Motor neuron (in vitro differentiated cells): ENCODE measurements at places on chromosomes 2 and 18.
A peak's percentile ranks its signal among the peaks of the same experiment; 100 is the strongest.

- peak; percentile 80 for ATAC-seq
Measured at GRCh38 chr2:66995636-66996035, 401.5 kb upstream of the ETAA1 start.

DNA sequence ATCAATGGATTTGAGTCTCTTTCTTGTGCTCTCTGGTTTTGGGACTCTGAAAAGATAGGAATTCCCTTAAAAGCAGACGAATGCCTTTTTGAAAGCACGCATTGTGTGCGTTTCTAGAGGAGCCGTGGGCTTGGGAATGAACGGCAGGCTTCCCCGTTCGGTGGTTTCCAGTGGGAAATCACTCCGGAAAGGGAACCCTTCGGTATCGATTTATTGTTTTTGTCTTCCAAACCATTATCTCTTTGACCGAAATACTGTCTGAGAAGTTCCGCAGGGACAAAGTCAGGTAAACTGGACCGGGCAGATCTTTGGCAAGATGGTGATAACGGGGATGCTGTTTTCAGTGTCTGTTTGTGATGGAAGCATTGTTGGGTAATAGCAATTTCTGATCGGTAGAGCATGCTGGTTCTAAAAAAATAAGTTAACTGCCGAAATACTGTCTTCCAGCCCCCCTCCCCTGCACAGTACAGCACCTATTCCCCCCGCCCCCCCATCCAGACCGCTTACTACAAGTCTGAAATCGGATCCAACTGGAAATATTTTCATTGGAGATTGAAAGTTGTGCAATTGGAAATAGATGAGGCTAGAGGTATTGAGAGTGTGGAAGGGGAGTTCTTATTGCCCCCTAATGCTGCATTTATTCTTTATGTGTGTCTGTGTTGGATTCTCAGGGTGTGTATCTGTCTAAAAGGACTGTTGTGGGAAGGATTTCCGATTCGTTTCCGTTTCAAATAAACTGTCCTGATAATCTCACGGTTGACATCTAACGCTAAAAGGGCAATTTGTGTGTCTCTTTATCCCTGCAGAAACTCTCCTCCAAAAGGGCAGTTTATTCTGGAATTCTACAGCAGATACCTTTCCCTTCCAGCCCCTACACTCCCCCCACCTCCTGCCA lies 635 bp downstream of the SETBP1 start:
- ATAC-seq = no peak

GRCh38 chr18:27699137-27699536 lies 477.8 kb downstream of the CDH2 start:
- ATAC-seq = no peak

- peak; percentile 57 for ATAC-seq
Measured at GRCh38 chr2:205800773-205801172, 118.5 kb downstream of the NRP2 start.

DNA sequence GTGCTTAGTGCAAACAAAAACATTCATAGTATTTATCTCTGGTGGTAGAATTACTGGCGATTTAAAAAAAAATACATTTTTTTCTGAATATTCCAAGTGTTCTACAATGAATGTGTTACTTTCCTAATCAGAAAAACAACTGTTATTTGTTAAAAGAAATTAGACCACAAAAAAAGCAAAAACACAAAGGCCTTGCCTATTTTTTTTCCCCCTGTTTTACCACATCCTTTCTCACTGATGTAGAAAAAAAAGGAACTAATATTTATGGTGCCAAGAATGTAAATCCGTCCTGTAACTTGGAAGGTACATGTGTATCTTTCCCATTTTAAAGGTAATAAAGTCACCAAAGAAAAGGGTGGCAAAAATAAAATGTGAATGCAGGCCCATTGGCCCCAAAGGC lies 28.4 kb upstream of the MGAT4A start:
- no peak for ATAC-seq

DNA sequence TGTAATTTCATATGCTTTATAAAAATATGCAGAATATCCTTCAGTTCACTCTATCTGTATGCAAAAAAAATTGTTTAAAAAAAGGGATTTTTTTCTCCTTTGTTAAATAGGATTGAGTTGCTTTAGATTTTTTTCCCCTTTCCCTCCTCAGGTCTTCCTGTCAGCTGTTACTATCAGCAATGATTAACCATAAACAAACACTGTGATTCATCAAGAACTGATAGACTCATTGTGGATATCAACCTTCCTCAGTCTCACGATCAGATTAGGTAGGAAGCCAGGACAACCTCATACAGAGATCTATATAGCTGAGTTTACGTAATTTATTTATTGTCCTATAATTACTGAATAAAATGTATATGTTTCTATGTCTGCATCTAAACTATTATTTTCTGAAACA lies 2136.2 kb upstream of the CELF4 start:
- no peak for ATAC-seq
